Caudate nucleus (tissue), 63 donors: ENCODE measurements at places on chromosomes 6 and 20.

DNA sequence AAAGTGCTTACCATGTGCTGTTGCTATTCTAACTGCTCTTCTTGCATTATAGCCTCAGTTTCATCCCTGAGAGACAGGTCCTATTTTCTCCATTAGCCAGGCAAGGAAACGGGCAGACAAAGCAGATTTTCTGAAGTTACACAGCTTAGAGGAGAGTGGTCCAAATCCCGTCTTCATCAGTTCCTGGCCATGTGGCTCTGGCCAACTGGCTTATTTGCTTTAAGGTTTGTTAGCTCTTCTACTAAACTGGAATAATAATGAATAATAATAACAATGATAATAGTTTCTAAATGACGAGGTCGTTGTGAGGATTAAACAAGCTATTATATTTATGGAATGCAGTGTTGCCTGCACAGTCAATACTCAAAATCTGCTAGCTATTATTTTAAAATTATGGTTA lies 35.8 kb upstream of the BCAS1 start:
- DNase-seq, result no peak

DNA sequence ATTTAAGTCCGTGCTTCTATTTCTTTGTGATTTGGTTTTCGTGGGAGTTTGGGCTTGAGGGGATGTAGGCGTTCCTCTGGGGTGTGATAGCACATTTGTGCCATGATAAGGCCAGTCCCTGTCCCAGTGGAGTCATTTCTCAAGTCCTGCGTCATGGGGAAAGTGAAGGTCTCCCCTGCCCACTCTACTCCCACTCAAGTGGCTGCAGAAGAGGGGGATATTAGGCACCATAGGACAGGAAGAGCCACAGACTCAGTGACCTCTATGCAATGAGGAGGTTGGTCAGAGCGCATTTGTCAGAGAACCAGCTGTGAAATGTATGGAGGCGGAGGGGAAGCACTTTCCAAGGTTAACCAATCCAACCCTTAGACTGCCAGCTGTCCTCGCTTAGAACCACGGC lies 51.9 kb upstream of the EDN1 start:
- DNase-seq, result no peak

GRCh38 chr6:17705428-17705777 lies 1.3 kb downstream of the NUP153 start:
- DNase-seq, result no peak

DNA sequence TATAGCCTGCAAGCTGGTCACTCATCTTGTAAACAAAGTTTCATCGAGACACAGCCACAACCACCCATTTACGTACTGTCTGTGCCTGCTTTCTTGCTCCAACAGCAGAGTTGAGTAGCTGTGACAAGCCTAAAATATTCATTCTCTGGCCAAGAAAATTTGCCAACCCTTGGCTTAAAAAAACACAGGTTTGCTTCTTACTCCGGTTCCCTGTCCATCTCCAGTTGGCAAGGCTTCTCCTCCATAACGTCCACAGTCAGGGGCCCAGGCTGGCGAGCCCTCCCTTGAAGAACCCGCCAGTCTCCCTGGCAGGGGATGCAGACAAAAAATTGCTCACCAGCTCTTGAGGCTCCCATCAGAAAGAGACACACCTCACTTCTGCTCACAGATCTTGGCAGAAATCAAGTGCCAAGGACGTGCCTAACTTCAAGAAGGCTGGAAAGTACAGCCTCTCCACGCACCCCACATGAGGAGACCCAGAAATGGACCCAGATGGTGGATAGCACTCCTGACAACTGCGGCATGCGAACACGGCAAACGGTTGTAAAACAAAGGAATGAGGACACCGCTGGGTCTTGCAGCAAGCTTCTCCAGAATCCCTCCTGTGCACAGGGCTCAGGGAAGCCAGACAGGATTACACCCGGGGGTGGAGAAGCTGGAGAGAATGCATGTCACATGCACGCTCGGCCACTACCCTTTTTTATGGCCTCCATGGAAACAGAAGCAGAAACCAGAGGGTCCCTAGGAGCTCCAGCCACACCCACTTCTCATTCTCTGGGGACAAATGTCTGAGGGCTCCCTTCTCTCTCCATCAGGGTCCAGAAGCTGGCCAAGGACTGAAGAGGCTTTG lies 59.8 kb upstream of the SIRPA start:
- DNase-seq, result no peak

DNA sequence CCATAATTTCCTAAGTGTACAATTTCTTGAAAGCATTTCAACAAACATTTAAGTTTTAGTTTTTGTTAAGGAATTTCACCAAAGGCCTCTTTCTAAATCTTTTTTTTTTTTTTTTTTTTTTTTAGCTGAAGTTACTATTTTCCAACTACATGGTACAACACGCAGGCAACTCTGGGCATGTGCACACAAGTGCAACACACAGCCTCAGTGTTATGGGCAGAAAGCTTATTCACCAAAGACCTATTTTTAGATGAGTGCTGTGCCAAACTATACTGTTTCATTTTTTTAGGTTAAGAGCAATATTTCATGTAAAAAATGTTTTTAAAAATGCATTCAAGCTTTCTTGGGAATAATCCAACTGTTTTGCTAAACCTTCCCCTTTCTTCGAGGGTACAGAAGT lies 42.0 kb upstream of the MAP3K4 start:
- DNase-seq, result no peak

GRCh38 chr6:30834646-30835045 lies 49.7 kb upstream of the DDR1 start:
- DNase-seq, result no peak
